ENCODE measurements at places on chromosomes 2 and 18. TPM values are rescaled to one million over a fixed set of nuclear protein-coding genes. Genes with fewer than 3 reads are reported as not detected.

- no peaks in the 10 kb centered on the region for H3K4me1 ChIP-seq
- H3K27me3 ChIP-seq, result no peaks in the 10 kb centered on the region
- no peaks in the 10 kb centered on the region for H3K36me3 ChIP-seq
- DNase-seq, result no peak
Measured at GRCh38 chr18:8301427-8302172, 307.6 kb upstream of the RAB12 start.

Gene AKAIN1
- total RNA-seq, result not detected

GRCh38 chr2:35960596-35960995 is 395.0 kb upstream of the CRIM1 start:
- no peak overlapping the region for H3K27ac ChIP-seq
- no peaks in the 10 kb centered on the region for H3K4me1 ChIP-seq
- no peak overlapping the region for H3K4me3 ChIP-seq
- no peaks in the 10 kb centered on the region for H3K36me3 ChIP-seq
- DNase-seq, result no peak

DNA sequence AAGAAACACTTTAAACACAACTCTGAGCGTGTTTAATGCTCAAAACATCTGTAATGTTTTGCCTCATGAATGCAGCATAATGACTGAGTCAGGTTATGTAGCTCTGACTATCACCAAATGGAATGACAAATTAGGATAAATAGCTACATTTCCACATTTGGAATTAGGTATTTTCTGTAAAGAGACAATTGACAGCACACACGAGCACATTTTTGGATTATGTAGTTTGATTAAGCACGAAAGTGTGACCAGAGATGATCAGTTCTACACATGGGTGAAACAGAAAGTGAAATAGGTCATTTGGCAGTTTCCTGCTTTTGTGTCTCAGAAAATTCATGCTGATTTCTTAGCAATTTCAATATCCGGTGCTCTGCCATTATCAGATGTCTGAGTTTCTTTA is 29.0 kb downstream of the LPIN1 start:
- H3K36me3 ChIP-seq, result peaks cover 40% of the 10 kb centered on the region
- no peak for DNase-seq
- no peak overlapping the region for H3K27ac ChIP-seq
- H3K4me3 ChIP-seq, result no peak overlapping the region
- H3K27me3 ChIP-seq, result no peaks in the 10 kb centered on the region
- H3K4me1 ChIP-seq, result peaks cover 28% of the 10 kb centered on the region

- no peaks in the 10 kb centered on the region for H3K4me1 ChIP-seq
- H3K4me3 ChIP-seq, result no peak overlapping the region
- no peaks in the 10 kb centered on the region for H3K27me3 ChIP-seq
- no peak for DNase-seq
- H3K36me3 ChIP-seq, result no peaks in the 10 kb centered on the region
Measured at GRCh38 chr2:46873604-46874068, 42.0 kb downstream of the MCFD2 start.

Gene CSRNP3
- total RNA-seq, result not detected

DNA sequence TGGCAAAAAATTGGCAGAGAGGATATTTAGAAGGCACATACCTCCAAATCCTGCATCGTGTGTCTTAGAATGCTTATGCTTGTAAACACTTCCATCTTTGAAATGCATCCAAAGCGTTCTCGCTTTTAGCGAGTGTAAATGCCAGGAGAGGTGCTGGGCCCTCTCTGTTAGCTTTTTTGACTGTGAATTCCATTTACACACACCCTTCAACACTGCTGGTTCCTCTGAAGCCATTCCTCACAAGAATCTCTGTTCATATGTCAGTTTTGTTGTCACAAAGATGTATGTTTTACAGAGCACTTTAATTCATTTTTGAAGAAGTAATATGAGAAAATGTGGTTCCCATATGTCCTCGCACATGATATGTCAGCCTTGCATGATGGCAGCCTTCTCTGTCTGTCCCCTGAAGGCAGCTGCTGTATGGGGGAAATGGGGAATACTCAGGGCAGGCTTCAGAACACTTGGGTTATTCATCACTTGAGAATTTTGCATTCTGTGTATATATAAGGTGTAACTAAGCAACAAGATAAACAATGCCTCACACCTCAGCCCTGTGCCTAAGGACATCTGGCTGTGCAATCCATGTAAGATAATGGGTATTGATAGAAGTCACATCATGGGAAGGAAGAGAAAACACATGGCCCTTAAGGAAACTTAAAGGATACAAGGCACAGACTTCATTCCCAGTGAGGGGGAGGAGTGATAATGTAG is 52.3 kb downstream of the RAB27B start:
- DNase-seq, result no peak
- H3K27ac ChIP-seq, result no peak overlapping the region
- no peak overlapping the region for H3K4me3 ChIP-seq

Gene SFTPB
- total RNA-seq, result not detected

Gene ACMSD
- not detected for total RNA-seq

DNA sequence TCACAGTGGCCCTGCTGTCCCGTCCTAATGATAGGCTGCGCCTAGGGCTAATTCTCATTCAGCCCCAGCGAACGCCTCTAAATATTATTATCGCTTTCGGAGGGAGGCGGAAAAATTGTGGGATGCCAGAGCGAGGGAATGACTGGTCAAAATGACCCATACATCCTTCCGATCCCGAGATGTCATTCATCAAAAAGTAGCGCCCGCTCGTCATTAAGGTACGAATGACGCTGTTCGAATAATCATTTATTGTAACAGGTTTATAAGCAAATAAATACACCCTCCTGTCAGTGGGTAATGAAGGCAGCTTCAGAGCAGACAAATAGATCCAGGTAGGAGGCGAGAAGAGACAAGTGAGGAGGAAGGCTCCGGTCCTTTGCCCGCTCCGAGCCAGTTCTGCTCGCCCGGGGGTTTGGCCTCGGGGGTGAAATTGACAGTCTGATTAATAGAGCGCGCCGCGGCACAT is at the start of gene EVX2:
Gene EVX2 (minus strand): TSS at position 167 of the 466 bp plus-strand sequence. CDS start 186 bp downstream, outside the sequence.
- H3K4me1 ChIP-seq, result peaks cover 6% of the 10 kb centered on the region
- no peak within 1 kb of the TSS for H3K27ac ChIP-seq
- H3K4me3 ChIP-seq, result no peak within 1 kb of the TSS

- H3K27ac ChIP-seq, result no peak overlapping the region
- no peak overlapping the region for H3K4me3 ChIP-seq
- DNase-seq, result no peak
- no peaks in the 10 kb centered on the region for H3K36me3 ChIP-seq
- no peaks in the 10 kb centered on the region for H3K27me3 ChIP-seq
Measured at GRCh38 chr2:98012561-98012991, 16.8 kb upstream of the TMEM131 start.

GRCh38 chr18:78241535-78242253 is 737.9 kb upstream of the SALL3 start:
- H3K27ac ChIP-seq, result no peak overlapping the region
- H3K36me3 ChIP-seq, result no peaks in the 10 kb centered on the region
- no peak for DNase-seq

DNA sequence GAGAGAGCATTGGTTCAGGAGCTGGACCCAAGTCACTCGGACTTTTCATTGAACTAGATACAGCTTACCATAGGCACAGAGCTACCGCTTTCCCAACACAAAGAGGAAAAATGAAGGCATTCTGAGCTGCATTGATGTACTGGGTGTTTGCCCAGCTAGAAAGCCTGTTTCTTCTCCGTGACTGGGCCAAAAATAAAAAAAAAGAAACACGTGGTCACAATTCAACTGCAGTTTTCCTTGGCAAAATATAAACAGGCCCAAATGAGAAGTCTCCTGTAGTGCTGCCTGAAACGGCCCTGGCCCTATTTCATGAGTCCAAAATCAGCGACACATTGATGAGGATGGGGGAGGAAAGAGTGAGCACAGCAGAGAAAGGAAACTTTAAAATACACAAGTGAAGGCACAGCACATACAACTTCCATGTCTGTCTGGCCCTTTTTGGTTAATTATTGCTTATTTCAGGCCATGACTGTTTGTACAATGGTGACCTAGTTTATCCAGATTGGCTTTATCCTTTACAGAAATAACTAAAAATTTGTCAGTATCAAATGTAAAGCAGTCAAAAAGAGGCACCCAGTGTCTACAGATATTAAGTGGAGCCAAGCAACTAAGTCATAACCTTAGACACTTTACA is 179.7 kb downstream of the ICOS start:
- H3K27me3 ChIP-seq, result no peaks in the 10 kb centered on the region
- H3K27ac ChIP-seq, result no peak overlapping the region
- no peaks in the 10 kb centered on the region for H3K36me3 ChIP-seq
- H3K4me3 ChIP-seq, result no peak overlapping the region
- peaks cover 10% of the 10 kb centered on the region for H3K4me1 ChIP-seq

GRCh38 chr18:57754577-57755338 is 48.4 kb downstream of the ATP8B1 start:
- no peaks in the 10 kb centered on the region for H3K27me3 ChIP-seq
- DNase-seq, result no peak
- H3K4me1 ChIP-seq, result no peaks in the 10 kb centered on the region
- H3K27ac ChIP-seq, result no peak overlapping the region

- DNase-seq, result no peak
- no peaks in the 10 kb centered on the region for H3K27me3 ChIP-seq
- no peak overlapping the region for H3K27ac ChIP-seq
- H3K4me3 ChIP-seq, result no peak overlapping the region
- H3K4me1 ChIP-seq, result no peaks in the 10 kb centered on the region
Measured at GRCh38 chr2:125745514-125745913, 910.4 kb upstream of the GYPC start.

DNA sequence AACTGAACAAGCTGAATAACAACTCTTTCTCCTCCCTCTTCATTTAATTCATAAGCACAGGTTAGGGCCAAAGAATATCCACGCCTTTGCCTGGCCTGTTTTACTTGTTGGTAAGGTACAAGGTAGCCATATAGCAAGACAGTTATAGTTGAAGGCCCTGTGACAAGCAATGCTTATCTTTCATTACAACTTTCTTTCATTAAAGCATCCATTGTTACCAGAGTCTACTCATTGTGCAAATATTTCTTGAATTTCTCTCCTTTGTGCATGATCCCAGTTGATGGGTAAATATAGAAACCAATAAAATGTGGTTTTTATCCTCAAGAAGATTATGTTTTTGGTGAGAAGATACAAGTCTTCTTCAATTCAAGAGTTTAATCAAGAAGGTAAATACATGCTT is 140.2 kb downstream of the UBE2E3 start:
- H3K4me3 ChIP-seq, result no peak overlapping the region
- peaks cover 42% of the 10 kb centered on the region for H3K4me1 ChIP-seq
- no peak for DNase-seq
- no peaks in the 10 kb centered on the region for H3K36me3 ChIP-seq

DNA sequence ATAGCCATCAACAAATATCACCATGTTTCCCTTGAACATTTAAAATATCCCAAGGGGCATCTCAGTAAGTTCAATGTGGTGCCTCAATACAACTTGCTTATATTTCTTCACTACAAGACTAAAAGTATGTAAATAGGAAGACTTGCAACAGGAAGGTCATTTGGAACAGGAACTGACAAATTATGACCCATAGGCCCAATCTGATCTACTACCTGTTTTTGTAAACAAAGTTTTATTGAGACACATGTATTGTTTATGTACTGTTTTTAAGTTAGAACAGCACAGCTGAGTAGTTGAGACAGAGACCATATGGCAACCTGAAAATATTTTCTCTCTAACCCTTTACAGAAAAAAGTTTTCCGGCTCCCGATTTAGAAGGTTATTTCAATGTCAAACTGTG is 154.8 kb upstream of the TFPI start:
- H3K36me3 ChIP-seq, result no peaks in the 10 kb centered on the region
- H3K27ac ChIP-seq, result no peak overlapping the region
- H3K4me1 ChIP-seq, result no peaks in the 10 kb centered on the region
- H3K27me3 ChIP-seq, result no peaks in the 10 kb centered on the region
- DNase-seq, result no peak

GRCh38 chr2:225270861-225271260 is 128.6 kb upstream of the NYAP2 start:
- no peak overlapping the region for H3K4me3 ChIP-seq
- peak; percentile 49 for DNase-seq
- H3K4me1 ChIP-seq, result no peaks in the 10 kb centered on the region
- no peak overlapping the region for H3K27ac ChIP-seq
- no peaks in the 10 kb centered on the region for H3K36me3 ChIP-seq

Gene CHRND
- total RNA-seq, result not detected

Gene TEX44
- total RNA-seq, result not detected

Gene STPG4
- total RNA-seq, result not detected

Gene DHRS9
- 0.20 TPM for total RNA-seq

Gene GREB1L
- not detected for total RNA-seq

Gene LYG1
- 1.1 TPM for total RNA-seq

DNA sequence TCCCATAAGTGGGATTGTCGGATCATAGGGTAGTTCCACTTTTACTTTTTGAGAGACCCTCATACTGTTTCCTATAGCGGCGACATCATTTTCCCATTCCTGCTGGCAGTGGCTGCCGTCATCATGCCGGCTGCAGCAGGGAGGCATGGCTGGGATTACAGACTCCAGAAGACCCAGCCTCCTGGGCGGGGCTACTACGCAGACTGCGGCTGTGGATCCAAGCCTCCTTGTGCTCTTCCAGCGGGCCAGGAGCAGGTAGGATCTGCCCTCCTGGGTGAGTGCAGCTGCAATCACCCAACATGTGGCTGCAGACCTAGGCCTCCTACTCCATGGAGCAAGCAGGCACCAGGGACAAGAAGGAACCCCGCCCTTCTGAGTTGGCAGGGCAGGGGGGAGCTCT is 359.2 kb downstream of the GALR1 start:
- no peaks in the 10 kb centered on the region for H3K27me3 ChIP-seq
- no peaks in the 10 kb centered on the region for H3K4me1 ChIP-seq
- no peak overlapping the region for H3K4me3 ChIP-seq
- H3K27ac ChIP-seq, result no peak overlapping the region
- DNase-seq, result no peak
- no peaks in the 10 kb centered on the region for H3K36me3 ChIP-seq

GRCh38 chr2:201366146-201366545 is 9.0 kb upstream of the FLACC1 start:
- no peaks in the 10 kb centered on the region for H3K27me3 ChIP-seq
- peaks cover 12% of the 10 kb centered on the region for H3K4me1 ChIP-seq
- H3K27ac ChIP-seq, result no peak overlapping the region
- H3K4me3 ChIP-seq, result no peak overlapping the region
- no peaks in the 10 kb centered on the region for H3K36me3 ChIP-seq

GRCh38 chr2:139454251-139454650 is 674.1 kb upstream of the NXPH2 start:
- H3K27ac ChIP-seq, result no peak overlapping the region
- H3K4me1 ChIP-seq, result no peaks in the 10 kb centered on the region
- no peaks in the 10 kb centered on the region for H3K27me3 ChIP-seq
- H3K4me3 ChIP-seq, result no peak overlapping the region
- no peak for DNase-seq

- H3K36me3 ChIP-seq, result no peaks in the 10 kb centered on the region
- DNase-seq, result no peak
- H3K27ac ChIP-seq, result no peak overlapping the region
Measured at GRCh38 chr18:6598657-6599056, 130.9 kb upstream of the ARHGAP28 start.

DNA sequence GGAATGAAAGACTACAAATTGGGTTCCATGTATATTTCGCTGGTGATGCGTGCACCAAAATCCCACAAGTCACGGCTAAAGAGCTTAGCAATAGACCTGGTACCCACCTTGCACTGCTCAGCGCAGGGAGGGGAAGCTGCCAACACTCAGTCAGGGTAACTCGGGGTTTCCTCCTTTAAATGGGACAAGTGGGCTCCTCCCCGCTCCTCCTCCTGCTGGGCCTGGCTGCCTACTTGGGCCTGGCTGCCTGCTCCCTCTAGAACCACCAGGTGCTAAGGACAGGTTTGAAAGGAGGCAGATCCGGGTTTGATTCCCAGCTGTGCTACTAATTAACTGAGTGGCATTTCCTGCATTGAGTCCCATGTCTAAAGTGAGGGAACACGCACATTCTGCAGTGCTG is 23.4 kb downstream of the MYO7B start:
- no peaks in the 10 kb centered on the region for H3K4me1 ChIP-seq
- no peaks in the 10 kb centered on the region for H3K36me3 ChIP-seq
- no peaks in the 10 kb centered on the region for H3K27me3 ChIP-seq
- H3K27ac ChIP-seq, result no peak overlapping the region
- no peak for DNase-seq

GRCh38 chr2:111005307-111005706 is 115.4 kb upstream of the BCL2L11 start:
- H3K4me1 ChIP-seq, result peaks cover 11% of the 10 kb centered on the region
- no peak overlapping the region for H3K27ac ChIP-seq
